Astrocyte (in vitro differentiated cells and primary cell): ENCODE measurements at places on chromosomes 6 and 20. TPM values are rescaled to one million over a fixed set of nuclear protein-coding genes. Genes with fewer than 3 reads are reported as not detected.

FAM162B gene
- not detected in 2 replicates for total RNA-seq

THBD gene
- 14.2 and 22.7 TPM in 2 replicates for total RNA-seq

- DNase-seq: no peak
Measured at GRCh38 chr6:108194503-108194902, 28.7 kb downstream of the NR2E1 start.

C6orf15 gene
- 4.6 and 6.4 TPM in 2 replicates for total RNA-seq

TGM6 gene
- not detected in 2 replicates for total RNA-seq

HCRTR2 gene
- total RNA-seq: 0.23 and 0.36 TPM in 2 replicates

GINS1 gene
- 5.0 and 6.6 TPM in 2 replicates for total RNA-seq

DNA sequence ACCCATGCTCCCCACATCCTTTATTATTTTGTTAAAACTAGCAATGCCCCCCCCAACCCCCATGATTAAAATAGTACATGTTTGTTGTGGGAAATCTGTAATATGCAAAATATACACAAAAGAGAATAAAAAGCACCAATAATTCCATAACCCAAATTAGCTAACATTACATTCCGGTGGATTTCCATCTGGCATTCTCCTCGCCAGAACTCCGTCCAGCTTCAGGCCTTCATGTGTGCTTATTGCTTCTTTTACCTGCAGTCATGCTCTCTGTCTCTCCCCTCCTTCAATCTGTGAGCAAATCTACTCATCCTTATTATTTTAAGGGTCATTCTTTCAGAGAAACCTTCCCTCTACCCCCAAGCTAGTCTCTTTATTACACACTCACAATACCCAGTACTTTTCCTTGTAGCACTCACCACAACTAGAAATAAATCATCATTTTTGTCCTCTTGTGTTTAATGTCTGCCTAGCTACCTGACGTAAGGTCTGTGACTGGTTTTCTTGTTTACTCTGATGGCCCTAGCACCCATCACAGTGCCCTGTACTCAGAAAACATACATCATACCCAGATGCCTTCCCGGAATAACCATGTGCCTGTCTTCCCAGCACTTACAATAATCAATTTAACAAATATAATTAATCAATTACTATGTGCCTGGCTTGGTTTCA lies 25.6 kb upstream of the IER3 start:
- peak; percentile 81 for DNase-seq

GRCh38 chr6:113776998-113777397 lies 80.1 kb upstream of the MARCKS start:
- peak; percentile 34 for DNase-seq

LTA gene
- not detected in 2 replicates for total RNA-seq

DNA sequence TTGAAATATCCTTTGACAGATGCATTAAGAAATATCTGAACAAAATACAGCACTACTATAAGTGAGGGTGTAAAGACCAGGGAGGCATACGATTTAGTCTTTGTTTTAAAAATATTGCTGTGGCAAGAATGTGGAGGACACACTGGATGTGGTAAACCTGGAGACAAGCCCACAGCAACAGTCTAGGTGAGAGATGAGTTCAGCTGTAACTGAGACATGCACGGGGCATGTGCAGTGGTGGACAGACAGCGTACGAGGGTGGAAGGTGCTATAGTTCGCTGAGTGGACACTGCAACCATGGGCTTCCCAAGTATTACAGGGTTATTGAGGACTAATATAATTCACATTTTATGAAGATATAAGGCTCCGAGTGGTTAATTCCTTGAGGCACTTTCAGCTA lies 1.8 kb downstream of the NANP start:
- no peak for DNase-seq

THBS2 gene
- total RNA-seq: 135 and 260 TPM in 2 replicates

FAM83C gene
- total RNA-seq: not detected in 2 replicates

CST5 gene
- total RNA-seq: 0.41 and 0.50 TPM in 2 replicates

SLC24A3 gene
- total RNA-seq: 0.65 and 0.79 TPM in 2 replicates
